HS-5 (cell line): ENCODE measurements at places on chromosomes 1 and 21.

GRCh38 chr1:218430822-218431221, 85.7 kb downstream of the TGFB2 start:
- no peak for DNase-seq

DNA sequence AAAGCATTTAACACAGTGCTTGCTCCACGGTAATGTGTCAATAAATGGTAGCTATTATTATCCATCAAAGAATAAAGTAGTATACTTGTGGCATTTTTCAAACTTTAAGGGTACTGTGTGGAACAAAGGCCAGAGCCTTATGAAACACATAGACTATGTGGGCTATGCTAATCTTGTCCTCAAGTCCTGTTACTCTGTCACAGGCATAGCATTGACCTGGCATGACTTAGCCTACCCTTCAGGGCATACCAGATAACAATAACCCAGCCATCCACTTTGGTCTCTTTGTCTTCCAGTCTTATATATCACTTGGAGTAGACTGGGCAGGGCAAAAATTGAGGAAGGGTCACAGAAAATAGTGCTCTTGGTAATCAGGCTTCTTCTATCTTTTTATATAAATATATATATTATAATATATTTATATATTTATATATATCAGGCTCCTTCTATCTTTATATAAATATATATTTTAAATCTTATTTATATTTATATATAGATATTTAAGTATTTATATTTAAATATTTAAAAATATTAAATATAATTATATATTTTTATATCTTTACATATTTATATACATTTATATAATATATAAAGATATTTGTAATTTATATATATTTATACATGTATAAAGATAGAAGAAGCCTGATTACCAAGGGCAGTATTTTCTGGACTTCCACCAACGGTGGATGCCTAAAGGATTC, 66.1 kb upstream of the CNN3 start:
- no peak for DNase-seq

- DNase-seq, result no peak
Measured at GRCh38 chr1:68175621-68176398, 56.5 kb downstream of the WLS start.

- DNase-seq, result no peak
Measured at GRCh38 chr1:43422995-43423671, 30.6 kb downstream of the HYI start.

DNA sequence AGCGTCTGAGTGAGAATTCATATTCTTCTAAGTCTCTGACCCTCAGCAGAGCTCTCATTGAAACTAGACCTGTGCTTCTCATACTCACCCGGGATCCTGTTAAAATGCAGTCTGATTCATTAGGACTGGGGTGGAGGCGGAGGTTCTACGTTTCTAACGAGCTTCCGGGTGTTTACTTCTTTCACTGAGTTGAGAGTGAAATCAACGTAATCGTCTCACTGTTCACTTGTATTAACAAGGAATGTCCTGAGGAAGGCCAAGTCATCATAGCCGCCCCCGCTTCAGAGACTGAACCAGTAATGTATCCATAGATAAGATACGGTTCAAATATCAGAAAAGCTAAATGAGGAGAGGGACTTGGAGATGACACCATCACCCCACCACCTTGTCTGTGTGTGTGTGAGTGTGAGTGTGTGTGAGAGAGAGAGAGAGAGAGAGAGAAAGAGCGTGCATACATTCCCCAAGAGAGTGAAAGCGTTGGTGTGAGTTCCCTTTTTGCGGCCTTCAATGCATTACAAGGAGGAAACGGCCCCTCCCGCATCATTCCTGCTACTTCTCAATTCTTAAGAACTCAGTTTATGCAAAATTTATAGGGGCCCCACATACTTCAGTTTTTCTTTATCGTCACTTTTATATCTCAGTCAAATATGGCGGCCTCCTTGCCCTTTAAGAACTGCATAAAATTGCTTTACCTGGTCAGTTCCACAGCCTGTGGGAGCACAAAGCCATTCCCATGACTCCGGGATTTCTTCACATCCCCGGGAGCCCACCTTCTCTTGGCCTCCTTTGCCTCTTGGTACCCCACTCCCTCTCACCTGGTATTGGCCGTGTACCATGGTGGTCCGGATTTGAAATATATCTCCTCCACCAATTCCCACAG, 19.8 kb downstream of the KMO start:
- DNase-seq, result no peak

DNA sequence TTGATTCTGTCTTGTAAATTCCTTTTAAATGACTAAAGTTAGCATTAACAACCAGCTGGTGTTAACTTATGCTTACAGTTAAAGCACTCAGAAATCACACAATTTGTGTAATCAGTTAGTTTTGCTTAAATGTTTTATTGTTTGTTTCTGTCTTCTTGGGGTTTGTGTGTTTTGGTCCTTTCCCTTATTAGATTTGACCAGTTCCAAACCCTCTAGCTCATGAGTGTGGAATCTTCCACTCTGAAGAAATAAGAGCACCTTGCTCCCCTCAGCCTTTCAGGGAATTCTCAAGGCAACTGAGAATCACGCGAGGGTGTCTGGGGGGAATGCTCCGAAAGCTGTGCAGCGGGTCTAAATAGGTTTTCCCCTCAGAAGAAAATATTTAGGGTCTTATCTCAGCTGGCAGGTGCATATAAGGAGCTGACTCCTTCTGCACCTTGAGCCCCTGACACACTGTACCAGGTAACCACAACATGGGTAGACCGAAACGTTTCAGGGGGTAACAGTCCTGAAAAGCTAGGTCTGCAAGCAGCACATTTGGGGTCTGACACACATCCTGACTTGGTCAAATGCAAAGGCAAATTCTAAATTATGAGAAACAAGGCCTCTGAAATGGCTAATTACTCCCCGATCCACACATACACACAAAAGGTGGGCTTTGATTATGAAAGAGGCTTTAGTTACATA, 188.1 kb upstream of the ETV3 start:
- DNase-seq, result no peak

DNA sequence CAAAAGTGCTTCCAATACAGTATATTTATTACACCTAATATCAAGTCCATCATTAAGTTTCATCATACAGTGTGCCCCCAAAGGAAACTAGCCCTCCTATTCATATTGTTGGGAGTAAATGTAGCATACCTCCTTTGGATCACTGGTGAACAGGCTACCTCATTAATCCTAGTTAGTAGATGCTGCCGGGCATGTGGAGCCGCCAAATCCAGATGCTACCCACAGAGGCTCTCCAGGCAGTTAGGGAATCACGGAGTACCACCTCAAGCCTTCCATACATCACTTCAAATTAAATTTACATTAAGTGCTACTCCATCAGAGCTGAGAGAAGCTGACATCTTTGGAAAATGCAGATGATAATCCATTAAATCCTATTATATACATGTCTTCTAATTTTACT, 121.7 kb upstream of the FOXD3 start:
- no peak for DNase-seq
